ENCODE measurements at places on chromosomes 12 and 14.

DNA sequence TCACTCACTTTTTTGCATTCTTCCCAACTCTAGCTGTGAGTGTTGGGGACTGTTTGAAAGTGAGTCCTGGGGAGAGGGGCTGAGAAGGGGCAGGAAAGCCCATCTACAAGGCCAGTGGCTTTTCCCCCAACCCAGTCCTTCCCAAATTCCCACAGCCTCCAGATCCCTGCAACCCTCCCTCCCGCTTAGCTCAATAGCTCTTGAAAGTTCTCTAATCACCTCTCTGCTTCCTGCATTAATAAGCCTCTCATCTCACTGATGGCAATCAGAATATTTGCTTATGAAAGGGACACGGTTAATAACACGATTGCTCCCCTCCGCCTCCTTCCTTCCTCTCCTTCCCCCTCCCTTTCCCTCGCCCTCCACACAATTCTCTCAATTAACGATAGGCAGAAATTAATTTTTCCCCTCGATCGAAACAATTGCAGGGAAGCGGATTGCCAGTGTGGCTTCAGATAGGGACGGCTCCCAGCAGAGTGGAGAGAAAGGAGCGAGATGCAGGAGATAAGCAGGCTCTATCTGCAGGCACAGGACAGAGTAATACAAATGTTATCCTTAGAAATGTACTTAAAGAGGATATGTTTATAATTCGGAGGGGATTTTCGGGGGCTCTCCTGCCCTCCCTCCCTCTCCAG lies 15.1 kb upstream of the GPATCH2L start:
- DNase-seq: no peak

DNA sequence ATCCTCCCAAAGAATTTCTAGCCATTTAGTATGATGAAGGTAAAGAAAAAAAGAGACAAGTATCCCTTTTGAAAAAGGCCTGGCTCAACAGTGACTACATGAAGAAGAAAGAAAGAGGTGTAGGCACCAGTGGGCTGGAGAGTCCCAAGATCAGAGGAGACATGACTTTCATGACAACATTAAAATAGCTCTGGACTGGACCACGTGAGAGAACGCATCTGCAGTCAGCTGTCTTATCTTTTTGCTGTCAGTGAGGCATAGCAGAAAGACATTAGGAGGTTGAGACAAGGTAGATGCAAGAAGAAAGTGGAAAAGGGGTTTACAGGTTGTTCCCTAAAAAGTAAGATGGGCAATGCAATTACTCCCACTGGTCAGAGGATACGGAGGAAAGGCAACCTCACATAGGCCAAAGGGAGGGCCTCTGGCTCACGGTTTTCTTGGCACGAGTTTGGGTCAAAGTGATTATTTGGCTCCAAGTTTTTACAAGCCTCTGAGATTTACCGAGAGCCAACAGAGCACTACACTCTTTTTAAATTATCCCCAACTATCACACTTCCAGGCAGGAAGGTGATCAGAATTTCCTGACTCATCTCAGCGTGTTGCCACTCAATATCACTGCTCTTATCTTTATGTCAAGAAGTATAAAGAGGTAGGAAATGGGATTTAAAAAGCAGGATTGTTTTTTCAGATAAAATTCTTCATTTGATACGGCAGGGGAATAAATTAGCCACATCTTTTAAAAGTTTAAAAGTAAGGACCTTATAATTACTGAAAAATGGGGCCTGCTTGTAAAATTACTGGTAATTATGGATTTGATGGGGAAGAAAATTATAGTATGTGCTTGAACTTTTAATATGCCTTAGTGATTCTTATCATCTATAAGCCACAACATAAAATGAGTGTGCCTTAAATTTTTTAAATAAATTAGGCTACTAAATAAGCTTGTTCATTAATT lies 29.2 kb downstream of the TMTC1 start:
- no peak for DNase-seq

DNA sequence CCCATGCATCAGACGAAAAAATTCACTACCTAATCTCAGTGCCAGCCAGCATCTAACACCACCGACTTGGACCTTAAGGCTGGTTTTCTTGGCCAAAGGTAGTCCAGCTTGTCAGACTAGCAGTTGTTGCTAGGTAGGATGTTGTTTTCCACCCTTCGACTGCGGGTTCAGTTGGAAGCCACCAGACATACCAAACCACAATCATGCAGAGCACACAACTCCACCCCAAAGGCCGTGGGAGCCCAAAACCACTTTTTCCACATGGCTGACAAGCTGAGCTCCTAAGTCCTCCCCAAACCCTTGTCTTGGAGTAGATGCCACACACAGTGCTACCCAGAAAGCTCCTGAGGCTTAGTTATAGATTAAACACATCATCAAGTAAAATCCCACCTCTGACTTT lies 46.8 kb downstream of the LRIG3 start:
- DNase-seq: no peak

DNA sequence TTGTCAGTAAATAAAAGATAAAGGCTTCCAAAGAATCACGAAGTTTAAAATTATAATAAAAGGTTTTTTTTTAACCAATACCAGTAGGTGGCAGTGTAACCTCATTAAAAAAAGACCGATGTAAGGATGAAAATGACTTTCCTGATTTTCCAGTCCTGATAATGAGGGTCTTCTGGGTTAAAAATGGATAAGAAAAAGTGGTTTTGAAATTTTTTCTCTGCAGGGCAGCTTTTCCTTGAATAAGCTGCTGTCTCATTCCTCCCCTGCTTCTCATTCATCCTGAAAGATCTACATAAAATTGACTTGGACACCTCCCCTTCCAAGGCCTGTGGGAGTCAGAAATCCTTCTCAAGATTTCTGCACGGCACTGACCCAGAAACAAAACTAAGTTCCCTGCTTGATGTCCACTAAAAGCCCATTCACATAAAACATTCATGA lies 58.9 kb upstream of the FBXO33 start:
- no peak for DNase-seq
